SW 1271 (cell line): ENCODE measurements at places on chromosomes 12 and 14.

DNA sequence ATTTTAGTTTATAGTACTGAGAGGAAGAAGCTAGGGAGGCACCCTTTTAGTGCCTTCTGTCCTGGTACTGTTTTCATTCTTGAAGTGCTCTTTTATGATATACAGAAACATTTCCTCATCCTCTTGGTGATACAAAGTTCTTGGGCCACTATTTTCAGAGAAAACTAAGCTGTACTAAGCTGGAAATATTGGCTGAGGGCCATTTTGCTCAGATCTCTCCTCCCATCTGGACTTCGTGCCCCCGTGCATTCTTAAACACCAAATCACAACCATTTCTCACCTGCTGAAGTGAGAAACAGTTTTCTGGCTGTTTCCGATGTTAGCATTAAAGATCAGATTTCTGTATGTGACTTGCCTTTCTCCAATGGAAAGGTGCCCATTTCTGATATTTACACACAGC, 158.9 kb downstream of the FBXL14 start:
- no peak for DNase-seq

- no peak for DNase-seq
These were observed 182.3 kb downstream of the NPAS3 start for GRCh38 chr14:33120966-33121365.

DNA sequence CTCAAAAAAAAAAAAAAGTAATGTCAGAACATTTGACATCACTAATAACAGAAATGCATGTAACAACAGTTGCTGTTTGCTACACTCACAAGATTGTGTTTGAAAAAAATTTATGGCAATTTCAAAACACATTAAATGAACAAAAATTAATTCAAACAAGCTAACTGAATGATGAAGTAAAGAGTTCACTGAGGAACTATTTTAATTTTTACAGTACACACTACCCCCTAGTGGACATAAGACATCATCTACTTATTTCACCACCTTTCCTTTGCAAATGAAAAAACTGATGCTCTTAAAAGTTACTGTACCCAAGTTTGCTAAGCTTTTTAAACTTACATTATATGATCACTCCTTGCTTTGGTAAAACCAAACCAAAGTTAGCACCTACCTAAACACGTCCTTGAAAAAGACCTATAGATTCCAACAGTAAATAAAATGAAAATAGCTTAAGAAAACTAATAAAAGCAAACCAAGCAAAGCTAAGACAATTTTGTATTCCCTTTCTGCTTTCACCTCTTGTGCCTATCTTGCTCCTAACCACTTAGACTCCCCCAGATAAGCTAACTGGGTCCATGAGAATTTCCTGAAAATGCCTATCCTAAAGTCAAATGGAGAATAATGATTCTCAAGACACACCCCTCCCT, 22.2 kb downstream of the UBE2N start:
- peak; percentile 65 for DNase-seq

GRCh38 chr14:75213172-75213571, 36.8 kb upstream of the TMED10 start:
- no peak for DNase-seq

DNA sequence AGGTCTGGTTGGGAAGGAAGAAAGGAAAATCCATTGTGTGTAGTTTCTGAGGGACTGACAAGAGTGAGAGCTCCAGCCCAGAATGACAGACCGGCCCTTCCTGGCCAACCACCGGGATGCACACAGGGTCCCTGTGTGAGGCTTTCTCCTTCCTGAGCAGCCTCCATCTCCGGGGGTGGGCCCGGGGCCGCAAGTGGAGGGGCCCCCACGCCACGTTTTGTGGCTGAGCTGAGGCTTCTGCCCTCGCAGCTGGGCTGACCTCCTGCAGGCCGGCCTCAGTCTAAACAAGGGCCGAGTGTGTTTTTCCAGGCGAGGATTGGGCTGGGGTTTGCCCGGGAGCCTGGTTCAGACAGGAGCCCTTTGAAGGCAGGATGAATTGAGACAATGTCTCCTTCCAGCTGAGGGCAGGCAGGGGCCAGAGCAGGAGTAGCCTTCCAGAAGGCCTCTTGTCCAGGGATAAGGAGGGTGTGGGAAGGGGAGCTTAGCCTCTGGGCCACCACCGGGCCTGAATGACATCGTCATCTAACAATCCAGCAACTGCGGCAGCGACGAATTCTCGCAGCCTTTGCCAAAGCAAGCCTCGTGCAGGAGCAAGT, 96.5 kb upstream of the NCOR2 start:
- DNase-seq, result no peak

- no peak for DNase-seq
These were observed 4.0 kb downstream of the KIF26A start for GRCh38 chr14:104142136-104142945.

GRCh38 chr14:45787167-45787566, 534.2 kb upstream of the MIS18BP1 start:
- no peak for DNase-seq

DNA sequence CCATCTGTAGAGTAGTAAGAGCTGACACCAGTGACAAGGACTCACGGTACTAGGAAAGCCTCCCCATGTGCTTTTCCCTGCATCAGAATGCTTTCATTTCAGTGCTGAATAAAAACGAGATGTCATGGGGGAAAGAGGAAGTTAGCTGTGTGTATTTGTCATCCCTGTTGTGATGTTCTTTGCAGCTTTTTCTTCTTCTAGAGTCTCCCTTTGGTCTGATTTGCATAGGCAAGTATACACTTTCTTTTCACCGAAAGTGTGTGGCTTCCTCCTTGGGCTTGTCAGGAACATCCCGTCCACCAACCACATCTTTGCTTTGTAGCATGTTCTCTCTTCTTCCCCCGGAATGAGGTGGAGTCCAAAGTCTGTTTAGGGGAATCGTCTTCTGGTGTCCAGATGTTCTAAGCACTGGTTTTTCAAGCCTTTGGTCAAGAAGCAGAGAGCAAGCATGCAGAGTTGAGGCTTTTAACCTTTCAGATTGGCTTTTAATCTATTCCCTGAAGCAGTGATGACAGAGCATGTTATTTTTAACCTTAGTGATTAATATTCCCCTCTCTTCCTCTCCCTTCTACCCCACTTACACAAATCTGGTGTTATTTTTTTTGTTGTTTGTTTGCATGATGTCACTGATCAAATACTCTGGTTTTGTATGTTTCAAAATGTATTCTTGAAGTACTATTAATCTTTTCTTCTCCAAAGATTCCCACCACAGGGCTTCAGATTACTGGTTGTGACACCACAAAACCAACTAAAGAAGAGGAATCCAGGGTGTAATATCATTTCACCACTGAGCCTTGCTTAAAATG, 163.4 kb downstream of the SAMD4A start:
- DNase-seq, result no peak

DNA sequence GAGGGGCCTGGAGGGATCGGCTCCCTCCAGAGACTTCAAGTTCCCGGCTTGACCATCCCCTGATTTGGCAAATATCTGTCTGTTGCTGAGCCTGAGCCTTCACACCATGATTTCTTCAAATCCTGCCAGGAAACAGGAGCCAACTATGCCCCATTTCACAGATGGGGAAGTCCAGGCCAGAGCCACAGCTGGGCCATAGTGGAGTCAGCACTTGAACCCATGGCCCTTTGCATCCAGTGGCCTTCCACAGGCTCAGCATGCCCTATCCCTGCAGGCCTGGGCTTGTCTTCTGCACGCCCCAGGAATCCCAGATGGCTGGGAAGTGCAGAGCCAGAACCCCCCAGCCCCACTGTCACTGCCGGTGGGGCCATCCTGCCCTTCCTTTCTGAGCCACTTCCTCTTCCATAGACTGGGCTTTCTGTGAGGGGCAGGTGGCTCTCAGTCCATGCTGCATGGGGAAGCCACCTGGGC, 44.9 kb downstream of the CYP46A1 start:
- no peak for DNase-seq

DNA sequence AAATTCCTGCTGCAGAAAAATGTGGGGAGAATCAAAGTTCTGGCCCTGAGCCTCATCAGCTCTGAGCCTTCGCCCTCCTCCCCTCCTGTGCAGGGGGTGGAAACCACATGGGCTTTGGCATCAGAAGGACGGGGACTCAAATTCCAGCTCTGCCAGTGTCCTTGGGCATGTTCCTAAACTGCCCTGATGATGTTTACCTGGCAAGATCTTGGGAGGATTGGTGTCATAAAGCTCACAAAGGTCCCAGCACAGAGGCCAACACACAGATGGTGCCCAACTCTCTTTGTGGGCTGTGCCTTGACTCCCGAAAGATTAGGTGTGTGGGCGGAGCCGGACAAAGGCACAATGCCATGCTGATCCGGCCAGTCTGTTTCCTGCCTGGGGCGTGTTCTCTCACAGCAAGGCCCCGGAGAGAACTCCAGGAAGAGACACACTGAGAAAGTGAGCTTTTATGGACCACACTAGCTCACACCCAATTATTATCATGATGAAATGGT, 20.5 kb upstream of the CLMN start:
- no peak for DNase-seq

- DNase-seq, result no peak
These were observed 348.3 kb downstream of the ZFP36L1 start for GRCh38 chr14:68444449-68445168.

- no peak for DNase-seq
These were observed 351.3 kb downstream of the TMEM121 start for GRCh38 chr14:105877645-105878044.

- DNase-seq, result no peak
These were observed 2.7 kb upstream of the SEL1L start for GRCh38 chr14:81536241-81536771.

DNA sequence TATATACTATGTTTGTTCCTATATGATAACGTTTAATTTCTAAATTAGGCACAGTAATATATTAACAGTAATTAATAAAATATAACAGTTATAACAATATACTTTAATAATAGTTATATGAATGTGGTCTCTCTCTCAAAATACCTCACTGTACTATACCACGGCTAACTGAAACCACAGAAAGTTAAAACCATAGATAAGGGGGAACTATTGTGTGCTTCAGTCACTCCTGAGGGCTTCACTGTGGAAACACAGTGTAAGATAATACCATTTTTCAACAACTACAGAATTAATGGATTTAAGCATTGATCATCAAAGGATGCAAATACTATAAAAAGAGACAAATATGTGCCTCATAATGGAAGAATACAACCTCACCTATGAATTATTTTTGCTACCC, 266.4 kb upstream of the RGS6 start:
- DNase-seq, result no peak

DNA sequence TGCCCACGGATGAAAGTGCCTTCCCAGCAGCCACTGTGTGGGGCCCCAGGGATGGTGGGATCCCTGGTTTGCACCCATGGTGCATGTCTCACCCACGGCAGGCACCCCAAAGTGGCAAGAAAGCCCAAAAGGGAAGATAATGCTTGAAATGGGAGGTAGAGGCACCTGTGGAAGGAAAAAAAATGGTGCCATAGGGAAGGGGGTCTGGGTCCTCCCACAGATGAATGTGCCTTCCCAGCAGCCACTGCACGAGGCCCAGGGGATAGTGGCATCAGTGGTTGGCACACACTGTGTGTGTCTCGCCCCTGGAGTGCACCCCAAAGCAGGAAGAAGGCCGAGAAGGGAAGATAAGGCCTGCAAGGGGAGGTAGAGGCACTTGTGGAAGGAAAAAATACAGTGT, 264.2 kb downstream of the ALG10 start:
- DNase-seq, result no peak

GRCh38 chr14:65062096-65063075, 39.9 kb downstream of the MAX start:
- no peak for DNase-seq
